AG10803 (cell line): ENCODE measurements at places on chromosomes 3 and 15.
A peak's percentile ranks its signal among the peaks of the same experiment; 100 is the strongest.

DNA sequence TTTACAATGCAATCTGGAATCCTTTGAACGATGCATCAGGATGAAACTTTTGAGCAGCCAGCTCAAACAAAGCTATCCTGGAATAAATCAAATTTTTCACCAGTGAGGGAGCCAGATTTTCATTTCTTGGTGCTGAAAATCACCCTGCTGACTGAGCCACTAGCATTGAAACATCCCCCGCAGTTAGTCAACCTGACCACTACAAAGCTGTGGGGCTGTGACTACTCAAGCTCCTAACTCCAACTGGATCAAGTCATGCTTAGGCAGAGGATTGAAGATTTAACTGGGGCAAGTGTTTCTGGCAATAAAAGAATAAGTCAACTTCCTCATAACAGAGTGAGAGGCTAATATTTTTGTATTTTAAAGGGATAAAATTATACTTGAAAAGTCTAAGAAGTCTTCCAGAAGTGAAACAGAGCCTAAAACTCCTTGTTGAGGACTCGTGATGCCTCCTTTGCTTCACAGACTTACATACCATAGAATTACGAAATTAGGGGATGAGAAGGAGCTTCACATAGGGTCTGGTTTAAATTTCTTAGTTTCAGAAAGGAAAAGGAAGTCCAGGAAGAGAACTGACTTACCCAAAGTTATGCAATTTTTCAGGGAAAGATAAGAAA lies 177.8 kb downstream of the SERPINI1 start:
- DNase-seq, result peak; percentile 17

DNA sequence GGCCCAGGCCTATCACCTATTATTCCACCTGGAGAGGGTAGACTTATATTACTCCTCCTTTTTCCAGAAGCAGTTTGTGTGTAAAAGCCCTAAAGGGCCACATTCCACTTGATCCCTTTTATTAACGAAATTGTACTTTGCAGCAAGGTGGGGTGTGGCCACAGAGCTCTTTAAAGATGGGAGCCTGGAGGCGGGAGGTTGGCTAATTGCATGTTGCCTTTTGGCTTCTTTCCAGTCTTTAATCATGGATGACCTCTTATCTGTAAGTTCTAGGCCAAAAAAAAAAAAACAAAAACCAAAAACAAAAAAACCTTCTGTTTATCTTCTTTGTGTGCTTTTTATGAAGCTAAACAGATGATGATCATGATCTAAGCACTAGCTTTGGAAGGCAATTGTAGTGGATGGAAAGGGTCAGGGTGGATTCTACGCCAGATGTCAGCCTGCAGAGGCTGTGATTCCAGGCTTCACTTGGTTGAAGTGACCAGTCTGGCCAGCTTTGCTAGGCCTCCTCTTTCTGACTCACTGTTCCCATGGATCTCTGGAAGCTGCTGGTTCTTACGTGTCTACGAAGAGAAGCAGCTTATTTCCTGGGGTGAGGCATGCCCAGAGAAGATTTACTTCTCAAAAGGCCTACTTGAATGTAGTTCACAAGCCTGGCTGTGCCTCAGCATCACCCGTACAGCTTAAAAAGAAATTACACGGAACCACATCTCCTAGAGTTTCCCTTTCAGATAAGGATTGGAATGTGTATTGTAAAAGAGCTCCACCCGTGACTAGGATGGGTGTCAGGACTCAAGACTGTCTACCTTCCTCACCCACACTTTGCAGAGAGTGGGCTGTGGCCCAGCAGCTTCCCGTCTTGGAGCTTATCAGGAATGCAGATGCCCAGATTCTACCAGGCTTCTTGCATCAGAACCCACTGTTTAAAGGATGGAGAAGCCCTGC lies 330.9 kb upstream of the C2CD4B start:
- DNase-seq, result peak; percentile 96

- DNase-seq, result no peak
These were observed 318.6 kb upstream of the SATB1 start for GRCh38 chr3:18743761-18744160.

DNA sequence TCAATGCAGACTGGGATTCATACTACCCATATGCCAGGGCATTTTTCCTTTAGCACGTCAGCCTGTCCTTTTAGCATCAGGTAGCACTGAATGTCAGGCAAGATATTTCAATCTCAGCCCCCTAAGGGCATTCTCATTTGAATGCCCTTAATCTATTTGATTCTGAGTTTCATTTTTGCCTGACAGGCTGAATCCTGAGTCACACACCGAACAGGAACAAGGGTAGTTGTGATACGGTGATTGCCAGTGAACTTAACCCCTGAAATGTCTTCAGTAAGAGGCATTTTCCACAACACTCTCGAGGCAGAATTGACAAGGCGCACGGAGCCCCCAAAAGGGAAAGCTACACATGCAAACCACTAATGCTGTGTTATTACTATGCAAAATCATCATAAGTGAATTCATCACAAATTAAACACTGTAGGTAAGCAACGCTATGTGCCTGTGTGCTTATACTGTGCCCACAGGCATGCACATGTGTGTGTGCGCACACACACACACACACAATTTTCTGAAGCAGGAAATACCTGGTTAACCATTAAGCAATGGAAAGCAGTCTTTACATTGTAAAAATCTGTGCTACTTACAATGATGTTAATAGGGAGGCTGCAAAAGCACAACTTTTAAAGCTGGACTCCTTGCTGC lies 130.4 kb downstream of the ZNF385D start:
- DNase-seq, result no peak

- DNase-seq, result no peak
These were observed 34.8 kb upstream of the FILIP1L start for GRCh38 chr3:100149130-100149529.

DNA sequence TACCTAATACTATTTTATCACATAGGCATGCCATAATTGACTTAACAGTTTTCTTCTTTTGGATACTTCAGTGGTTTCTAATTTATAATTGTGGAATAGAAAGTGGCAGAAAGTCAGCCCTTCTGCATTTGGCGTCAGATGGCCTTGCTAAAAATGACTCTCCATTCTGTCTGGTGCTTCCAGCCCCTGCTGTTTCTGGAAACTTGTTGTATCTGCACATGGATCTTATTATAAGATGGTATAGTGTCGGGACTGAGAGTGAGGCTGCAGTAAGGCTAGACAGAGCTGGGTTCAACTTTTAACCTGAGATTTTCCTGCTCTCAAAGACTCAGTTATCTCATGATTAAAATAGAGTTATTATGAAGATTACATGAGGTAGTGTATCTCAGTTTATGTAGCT lies 74.8 kb upstream of the WDR72 start:
- DNase-seq, result no peak

- DNase-seq, result peak; percentile 98
These were observed 42.1 kb downstream of the GOLGA6A start for GRCh38 chr15:74040109-74040850.

- peak; percentile 81 for DNase-seq
These were observed 8.0 kb downstream of the FYCO1 start for GRCh38 chr3:45987368-45988291.

- peak; percentile 36 for DNase-seq
These were observed 1.3 kb upstream of the MEF2A start for GRCh38 chr15:99564221-99565048.

GRCh38 chr3:35639254-35640186 lies at the start of gene ARPP21:
Gene ARPP21, plus strand, starts transcription at chr3:35639525. Its CDS starts 42,227 bp downstream, at chr3:35681752.
- DNase-seq, result no peak

DNA sequence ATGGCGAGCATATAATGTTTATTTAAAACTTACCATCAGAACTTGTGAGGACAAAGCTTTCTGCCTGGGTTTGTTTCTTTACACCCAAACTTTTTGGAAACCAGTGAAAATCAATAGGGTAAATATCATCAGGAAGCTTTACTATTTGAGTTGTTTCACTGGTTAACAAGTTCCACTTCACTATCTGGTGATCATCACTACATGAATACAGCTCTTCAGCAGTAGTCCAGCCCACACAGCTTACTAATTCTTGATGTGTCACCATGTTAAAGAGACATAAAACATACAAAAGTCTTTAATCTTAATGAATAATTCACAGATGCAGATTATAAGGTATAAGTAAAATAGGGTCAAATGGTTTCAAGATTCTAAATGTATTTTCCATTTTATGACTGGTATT lies 17.6 kb downstream of the IFT80 start:
- no peak for DNase-seq

GRCh38 chr3:170642882-170643601 lies 57.2 kb upstream of the SLC7A14 start:
- DNase-seq, result no peak

GRCh38 chr3:38575279-38575843 lies 74.1 kb downstream of the SCN5A start:
- DNase-seq, result no peak

DNA sequence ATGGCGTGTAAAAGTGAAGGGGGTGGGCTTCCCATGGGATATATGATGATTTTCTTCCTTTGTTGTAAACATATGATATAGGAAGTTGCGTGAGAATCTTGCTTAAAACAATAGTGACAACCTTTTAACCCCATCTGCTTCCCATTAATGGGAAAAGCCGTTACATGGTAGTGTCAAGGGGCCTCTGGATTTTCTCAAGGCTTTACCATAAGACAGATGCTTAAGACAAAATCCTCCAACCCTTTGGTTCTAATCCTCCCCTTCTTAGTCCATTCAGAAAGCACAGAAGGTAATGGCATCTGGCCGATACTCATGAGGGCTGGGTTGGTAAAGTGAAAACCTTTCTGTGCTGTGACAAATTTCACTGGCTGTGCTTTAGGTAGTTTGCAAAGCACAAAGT lies 25.0 kb downstream of the DPH3 start:
- peak; percentile 33 for DNase-seq

DNA sequence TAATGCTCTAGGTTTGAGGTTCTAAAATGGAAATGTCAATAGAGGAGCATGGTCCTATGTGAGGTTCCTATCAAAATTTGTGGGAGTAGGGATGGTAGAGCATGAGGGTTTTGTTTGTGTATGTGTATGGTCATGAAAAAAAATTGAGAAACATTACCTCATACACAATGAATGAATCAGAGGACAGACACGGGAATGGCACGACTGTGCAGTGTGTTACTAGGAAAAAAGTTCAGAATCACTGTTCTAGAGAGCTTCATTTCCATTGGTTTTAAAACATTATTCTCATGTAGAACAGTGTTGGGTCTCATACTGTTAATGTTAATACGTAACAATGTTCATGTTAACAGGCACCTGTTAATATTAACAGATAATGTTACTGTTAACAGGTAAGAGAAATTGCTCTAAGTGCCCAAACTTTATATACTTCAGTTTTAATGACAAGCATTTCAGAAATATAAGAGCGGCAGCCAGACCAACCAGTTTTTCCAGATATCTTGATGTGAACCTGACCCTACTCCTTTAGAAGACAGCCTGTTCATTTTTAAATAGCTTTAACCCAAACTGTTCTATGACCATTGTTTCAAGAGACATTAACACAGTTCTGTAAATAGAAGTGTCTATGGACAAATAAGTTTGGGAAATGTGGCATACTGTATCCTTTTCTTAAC lies 48.0 kb downstream of the SLC15A2 start:
- DNase-seq, result no peak

DNA sequence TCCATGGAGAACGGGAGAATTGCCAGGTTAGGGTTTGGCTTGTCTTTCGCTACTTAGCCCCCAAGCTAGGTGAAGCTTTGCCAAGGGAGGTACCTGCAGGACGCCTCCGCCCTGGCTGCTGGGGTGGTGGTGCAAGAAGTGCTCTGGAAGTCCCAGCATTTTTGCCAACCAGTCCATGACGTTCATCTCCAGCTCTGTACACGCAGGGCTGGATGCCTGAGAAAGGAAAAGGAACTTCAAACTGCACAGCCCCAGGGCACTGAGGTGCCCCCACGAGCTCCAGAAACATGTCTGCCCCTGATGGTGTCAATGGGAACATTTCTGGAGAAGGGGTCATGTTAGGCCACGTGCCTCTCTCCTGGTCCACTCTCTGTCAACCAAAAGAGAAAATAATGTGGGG lies 8.2 kb downstream of the HDC start:
- no peak for DNase-seq

GRCh38 chr15:79089331-79089889 lies 1.2 kb downstream of the RASGRF1 start:
- DNase-seq, result no peak

DNA sequence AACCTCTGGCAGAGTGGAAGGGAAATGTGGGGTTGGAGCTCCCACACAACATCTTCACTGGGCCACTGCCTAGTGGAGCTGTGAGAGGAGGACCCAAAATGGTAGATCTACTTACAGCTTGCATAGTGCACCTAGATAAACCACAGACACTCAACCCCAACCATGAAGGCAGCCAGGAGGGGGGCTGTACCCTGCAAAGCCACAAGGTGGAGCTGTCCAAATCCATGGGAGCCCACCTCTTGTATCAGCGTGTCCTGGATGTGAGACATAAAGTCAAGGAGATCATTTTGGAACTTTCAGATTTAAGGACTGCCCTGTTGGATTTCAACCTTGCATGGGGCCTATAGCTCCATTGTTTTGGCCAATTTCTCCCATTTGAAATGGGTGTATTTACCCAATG lies 20.9 kb downstream of the TP63 start:
- DNase-seq, result peak; percentile 14

DNA sequence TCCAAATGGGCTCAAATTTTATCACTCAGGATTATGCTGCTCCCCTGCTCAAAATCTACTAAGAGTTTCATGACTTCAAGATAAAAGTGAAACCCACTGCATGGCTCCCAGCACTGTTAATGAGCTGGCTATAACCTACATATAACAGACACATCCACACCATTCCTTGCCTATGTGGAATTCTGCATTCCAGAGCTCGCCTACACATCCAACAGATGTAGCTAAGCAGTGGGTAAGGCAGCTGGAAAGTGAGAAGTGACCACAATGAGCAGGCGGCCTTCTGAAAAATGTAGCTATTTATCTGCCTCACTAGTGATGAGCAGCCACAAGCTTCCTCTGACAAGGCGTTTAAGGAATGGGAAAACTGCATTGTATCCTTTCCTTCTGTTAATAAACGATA lies 92.0 kb upstream of the TRIM42 start:
- DNase-seq, result peak; percentile 69

- no peak for DNase-seq
These were observed 125.0 kb upstream of the SMAD3 start for GRCh38 chr15:66940368-66940767.

- peak; percentile 57 for DNase-seq
These were observed 11.2 kb upstream of the TMEM212 start for GRCh38 chr3:171831936-171832335.

DNA sequence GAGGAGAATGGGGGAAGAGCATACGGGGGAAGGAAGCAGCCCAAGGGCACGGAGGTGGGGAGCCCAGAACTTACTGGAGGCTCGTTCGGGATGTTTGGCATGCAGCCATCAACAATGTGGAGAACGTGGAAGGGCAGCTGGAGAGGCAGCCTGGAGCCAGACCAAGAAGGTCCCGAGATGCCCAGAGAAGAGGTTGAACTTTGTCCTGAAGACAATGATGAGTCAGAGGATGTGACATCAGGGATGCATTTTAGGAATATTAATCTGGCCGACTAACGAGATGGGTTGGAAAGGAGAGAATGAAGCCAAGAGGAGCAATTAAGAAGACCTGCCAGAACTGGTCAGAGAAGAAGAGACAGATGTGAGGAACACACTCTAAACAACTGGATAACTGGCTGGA lies 98.2 kb downstream of the SRGAP3 start:
- DNase-seq, result peak; percentile 18

GRCh38 chr15:89002830-89003229 lies 85.4 kb upstream of the ABHD2 start:
- no peak for DNase-seq

GRCh38 chr3:33287672-33288282 lies 10.5 kb downstream of the FBXL2 start:
- DNase-seq, result no peak

GRCh38 chr3:101038880-101039279 lies 45.7 kb upstream of the ABI3BP start:
- DNase-seq, result peak; percentile 81

- DNase-seq, result no peak
These were observed 273.9 kb downstream of the SATB1 start for GRCh38 chr3:18151199-18151598.
